Left forelimb (tissue), 1 donor: ENCODE measurements at places on chromosomes 3 and 15.

DNA sequence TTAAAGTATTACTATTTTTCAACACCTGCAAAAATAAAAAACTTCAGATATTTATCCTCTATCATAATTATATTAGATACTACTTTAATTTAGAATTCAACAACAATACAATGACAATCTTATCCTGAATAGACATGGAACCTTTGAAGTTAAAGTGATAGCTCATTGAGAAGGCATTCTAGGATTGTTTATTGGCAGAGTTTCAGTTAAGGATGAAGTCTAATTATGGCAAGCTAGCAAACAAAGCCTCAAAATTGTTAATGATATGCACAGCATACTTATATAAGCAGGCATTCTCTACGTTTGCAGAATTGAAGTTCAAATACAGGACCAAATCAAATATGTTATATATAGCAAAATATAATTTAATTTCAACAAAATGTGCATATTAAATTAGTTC is 91.2 kb upstream of the ABI3BP start:
- no peak for DNase-seq

GRCh38 chr3:78633626-78634025 is 1134.2 kb downstream of the ROBO1 start:
- DNase-seq = no peak

DNA sequence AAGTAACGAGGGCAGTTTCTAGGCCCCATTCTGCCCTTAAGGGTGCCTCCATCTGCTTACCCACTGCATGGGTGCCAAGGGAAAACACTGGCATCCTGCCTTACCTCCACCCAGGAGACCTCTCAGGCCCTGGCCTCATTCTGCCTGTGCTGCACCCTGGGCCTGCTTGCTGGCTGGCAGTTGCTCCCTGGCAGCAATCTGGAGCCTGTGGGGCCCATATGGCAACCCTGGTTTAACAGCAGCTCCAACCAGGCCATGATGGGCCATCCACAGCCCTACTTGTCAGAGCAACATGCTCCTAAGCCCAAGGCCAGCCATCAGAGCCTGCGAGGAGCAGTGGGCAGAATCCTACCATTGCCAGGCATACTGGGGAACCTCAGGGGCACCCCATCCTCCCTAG is 3.7 kb downstream of the C3orf18 start:
- DNase-seq = no peak

DNA sequence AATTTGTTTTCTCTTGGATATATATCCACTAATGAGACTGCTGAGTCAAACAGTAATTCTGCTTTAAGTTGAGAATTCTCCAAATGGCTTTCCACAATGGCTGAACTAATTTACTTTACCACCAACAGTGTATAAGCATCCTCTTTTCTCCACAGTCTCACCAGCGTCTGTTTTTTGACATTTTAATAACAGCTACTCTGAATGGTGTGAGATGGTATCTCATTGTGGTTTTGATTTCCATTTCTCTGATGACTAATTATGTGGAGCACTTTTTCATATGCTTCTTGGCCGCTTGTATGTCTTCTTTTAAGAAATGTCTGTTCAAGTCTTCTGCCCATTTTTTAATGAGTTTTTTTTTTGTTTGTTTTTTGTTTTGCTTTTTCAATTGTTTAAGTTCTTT is 206.2 kb downstream of the CTNNB1 start:
- DNase-seq = no peak

DNA sequence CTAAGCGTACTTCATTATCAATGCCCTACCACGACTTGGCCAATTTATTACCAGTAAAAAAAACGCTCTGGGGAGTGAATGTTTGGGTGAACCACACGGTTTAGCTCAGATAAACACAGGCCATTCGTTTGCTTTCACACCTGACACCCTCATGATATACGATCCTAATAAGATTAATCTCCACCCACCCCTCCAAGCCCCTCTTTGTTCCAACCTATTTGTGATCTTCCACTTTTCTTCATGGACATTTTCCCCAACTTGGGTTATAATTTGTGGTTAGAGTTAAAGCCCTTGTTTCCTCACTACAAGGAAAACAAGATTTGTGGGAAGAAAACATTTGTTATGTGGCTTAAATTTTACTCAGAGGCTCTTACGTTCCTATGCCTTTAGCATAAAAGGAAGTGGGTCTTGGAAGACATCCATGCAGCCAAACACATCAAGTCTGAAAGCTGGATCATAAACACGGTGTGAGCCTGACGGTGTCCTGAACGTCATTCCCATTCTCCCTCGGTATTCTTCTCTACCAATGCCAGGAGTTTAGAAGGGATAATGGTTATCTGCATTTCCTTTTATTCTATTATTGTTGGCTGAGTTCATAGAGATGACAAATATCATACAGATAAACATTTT is 518.9 kb downstream of the NR2F2 start:
- no peak for DNase-seq
